GM18507 (cell line): ENCODE measurements at places on chromosomes 1 and 21.

- no peak for DNase-seq
These were observed 52.1 kb upstream of the KCNE2 start for GRCh38 chr21:34311561-34312330.

GRCh38 chr1:23489842-23490241 is 5.9 kb upstream of the ASAP3 start:
- no peak for DNase-seq

DNA sequence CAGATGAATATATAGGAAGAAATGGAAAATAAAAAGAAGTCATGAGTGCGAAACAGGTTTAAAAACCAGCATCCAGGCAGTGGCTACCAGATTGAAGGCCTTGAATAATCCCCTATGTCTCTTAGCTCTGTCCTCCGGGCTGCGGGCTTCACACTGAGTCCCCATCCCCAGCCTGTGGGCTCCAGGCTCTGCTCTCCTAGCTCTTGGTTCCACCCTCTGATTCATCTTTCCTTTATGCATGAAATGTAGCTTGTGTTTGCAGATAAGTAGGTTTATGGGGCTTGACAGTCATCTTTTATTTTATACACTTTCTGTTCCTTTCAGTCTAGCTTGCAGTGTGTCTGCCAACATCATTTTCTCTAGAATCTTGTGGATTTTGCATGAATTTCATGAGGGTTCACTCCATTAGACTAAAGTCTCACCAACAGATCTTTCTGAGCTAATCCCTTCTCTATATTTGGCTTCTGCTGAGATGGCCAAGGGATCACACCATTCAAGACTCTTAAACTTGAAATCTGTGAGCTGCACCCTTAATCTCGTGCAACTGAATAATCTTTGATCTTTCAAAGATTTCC is 174.5 kb downstream of the PLPPR4 start:
- no peak for DNase-seq

GRCh38 chr1:207603777-207604176 is 41.2 kb upstream of the CR1L start:
- no peak for DNase-seq

GRCh38 chr1:37567023-37567422 is 10.3 kb downstream of the DNALI1 start:
- no peak for DNase-seq

GRCh38 chr1:218711001-218711400 is 365.9 kb downstream of the TGFB2 start:
- no peak for DNase-seq

GRCh38 chr1:43058545-43059360 is 100.1 kb upstream of the SLC2A1 start:
- DNase-seq: no peak

GRCh38 chr1:218942431-218942830 is 231.2 kb upstream of the LYPLAL1 start:
- no peak for DNase-seq

DNA sequence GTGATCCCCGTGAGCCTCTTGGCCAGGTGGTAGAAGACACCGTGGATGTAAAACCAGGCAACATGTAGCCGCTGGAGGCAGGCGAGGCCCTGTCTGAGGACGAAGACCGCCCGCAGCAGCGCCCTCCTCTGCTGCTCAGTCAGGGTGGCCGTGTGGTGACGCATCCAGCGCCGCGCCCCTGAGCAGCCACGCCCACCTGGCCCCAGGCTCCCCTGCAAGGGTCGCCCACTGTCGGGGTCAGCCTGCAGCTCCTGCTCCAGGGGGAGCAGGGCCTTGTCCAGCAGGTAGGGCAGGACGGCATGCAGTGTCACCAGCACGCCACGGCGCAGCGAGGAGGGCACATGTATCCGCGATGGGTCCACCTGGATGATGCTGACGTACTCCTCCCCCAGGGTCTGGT is 3.9 kb downstream of the PEX10 start:
- DNase-seq: no peak

DNA sequence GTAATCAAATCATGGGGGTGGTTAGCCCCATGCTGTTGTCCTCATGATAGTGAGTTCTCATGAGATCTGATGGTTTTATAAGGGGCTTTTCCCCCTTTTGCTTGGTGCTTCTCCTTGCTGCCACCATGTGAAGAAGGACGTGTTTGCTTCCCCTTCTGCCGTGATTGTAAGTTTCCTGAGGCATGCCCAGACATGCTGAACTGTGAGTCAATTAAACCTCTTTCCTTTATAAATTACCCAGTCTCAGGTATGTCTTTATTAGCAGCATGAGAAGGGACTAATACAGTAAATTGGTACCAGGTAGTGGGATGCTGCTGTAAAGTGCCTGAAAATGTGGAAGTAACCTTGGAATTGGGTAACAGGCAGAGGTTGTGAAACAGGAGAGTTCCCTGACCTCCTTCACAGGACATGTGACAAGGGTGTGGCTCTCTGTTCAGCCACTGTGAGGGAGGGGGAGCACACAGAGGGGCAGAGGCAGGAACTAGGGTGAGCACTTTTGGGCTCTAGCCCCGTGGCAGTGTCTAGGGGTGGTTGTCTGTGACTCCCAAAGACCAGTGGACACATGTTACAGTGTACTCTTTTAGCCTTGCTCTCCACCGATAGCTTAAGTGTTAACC is 105.3 kb downstream of the BACH1 start:
- DNase-seq: no peak

DNA sequence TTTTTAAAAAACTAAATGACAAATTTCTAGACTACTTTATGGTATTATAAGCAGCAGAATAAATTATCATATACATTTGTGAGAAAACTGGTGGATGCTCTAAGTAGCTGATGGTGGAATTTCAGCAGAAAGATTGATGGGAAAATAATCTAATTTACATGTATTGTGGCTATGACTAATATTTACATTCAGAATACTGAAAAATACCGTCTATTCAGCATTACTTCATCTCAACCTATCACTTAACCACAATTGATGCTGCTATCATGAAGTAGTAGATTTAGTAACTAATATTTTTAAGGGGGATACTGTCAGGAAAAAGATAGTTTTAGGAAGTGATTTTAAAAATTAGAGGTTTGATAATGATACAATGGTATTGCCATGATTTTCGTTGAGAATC is 137.9 kb downstream of the IFI44 start:
- DNase-seq: no peak

GRCh38 chr1:228374711-228375577 is 31.7 kb downstream of the TRIM11 start:
- no peak for DNase-seq
